ENCODE measurements at places on chromosomes 13 and 19.
A peak's percentile ranks its signal among the peaks of the same experiment; 100 is the strongest.

GRCh38 chr13:40672765-40673397 lies 6.4 kb upstream of the FOXO1 start:
- no peak for DNase-seq

DNA sequence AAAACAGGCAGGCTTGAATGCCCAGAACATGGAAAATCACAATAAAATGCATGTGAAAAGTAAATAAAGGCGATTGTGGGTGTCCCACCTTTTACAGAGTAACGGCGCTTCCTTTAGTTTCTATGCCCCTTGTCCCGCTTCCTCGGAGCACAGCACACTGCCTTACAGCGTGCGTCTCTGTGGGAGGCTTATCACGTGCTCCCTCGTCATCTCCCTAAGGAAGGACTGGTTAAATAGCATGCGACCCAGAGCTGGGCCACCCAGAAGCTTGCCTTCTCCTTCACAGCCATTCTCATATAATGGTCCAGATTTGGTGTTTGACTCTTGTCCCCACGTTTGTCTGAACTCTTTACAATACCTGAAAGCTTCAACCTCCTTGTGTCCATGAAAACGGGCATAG lies 56.6 kb downstream of the LIG4 start:
- DNase-seq = no peak

DNA sequence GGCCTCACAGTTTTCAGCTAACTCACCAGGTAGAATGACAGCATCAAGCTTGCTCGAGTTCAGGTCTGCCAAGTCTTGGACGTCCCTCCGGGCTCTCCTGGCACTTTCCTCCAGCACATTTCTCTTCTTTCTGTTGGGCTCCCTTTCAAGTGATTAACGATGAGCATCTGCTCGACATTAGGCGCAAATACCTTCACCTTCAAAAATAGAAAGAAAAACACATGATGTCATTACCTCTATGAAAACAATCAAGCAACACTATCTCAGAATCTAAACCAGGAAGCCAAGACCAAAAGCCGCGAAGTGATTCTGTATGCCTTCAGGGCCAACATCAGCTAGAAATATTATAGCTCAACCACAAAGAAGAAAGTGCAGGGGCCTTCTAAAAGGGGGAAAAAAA lies 15.4 kb upstream of the CLN5 start:
- no peak for DNase-seq

DNA sequence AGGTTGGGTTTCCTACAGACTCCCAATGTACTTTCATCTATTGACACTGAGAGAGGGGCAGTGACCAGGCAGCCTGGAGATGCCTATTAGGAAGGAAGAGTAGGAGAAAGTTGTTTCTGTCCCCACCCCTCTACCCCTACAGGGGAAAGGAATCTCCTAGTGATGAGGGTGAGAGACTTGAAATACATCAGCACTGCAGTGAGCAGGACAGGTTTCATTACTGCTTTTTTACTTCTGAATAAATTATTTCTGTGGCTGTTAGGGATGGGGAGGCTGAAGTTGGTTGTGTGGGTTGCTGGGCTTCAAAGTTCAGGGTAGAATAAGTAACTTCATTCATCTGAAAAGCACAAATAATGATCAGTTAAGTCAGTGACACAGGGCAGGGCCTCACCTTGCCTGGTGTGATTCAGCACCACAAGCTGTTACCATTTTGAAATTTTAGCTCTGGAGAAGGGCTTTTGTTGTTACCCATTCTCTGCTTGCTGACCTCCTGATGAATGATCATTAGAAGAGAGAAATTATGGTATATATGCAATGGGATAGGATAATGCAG lies 19.3 kb downstream of the CEACAM1 start:
- no peak for DNase-seq

DNA sequence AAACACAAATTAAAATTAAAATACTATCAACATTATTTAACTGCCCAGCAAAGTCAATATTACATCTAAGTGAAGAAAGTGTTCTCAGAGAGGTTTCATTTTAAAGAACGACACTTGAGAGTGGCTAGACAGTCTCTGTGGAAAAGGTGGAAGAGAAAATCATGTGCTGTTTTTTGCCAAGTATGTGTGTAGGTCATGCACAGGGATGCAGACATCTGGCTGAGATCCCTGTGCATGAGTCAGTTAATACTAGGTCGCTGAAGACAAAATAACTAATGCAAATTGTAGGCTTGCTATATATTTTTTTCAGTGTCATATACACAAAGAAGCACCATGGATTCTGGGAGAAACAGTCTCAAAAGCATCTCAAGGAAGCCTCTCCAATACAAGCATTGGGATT lies 44.3 kb upstream of the ENOX1 start:
- no peak for DNase-seq

DNA sequence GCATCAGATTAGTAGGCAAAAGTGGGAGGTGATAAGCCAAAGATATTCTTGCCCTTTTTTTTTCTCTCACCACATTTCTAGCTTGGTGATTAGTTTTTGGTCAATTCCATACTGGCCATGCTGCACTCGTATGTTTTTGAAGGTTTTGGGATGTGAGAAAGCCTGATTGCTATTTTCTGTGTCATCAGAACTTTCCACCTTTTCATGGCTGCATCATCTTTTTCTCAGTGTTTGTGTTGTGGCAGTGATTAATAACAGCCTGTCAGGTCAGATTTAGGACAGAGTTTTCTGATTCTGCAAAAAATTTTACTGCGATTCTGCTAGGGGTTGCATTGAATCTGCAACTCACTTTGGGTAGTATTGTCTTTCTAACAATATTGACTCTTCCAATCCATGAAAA lies 32.9 kb downstream of the PSG1 start:
- DNase-seq = no peak

GRCh38 chr13:27372896-27373295 lies 51.5 kb upstream of the GTF3A start:
- DNase-seq = no peak

DNA sequence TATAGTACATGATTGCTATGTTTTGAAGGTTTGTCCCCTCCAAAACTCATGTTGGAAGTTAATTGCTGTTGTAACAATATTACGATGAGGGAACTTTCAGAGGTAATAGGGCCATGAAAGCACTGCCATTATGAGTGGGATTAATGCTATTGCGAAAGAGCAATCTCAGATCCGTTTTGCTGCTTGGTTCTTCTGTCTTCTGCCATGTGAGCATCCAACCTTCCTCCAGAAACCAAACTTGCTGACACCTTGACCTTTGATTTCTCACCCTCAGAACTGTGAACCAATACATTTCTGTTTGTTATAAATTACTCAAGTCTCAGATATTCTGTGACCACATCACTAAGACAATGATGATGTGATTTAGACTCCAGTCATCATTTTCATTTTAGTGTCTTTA lies 2590.9 kb downstream of the PCDH9 start:
- DNase-seq = no peak

DNA sequence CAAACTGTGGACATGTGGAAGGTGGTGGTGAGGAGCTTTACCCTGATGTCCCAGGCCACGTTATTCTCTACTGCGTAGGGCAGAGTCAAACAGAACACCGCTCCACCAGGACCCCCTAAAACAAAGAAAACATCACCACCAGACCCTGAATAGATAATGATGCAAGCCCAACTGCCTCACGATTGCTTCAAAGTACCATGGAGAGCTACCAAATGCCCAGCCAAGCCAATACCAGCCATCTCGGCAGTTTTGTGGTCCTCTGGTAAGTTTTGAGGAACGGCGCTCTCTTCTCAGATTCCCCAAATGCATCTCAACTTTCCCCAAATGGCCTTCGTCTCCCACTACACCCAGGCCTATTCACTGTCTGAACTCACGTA lies 5.6 kb downstream of the RANBP3 start:
- DNase-seq = no peak

GRCh38 chr13:98774776-98775175 lies 22.3 kb upstream of the SLC15A1 start:
- no peak for DNase-seq

GRCh38 chr13:71522941-71523526 lies 344.0 kb downstream of the DACH1 start:
- no peak for DNase-seq

GRCh38 chr13:85806553-85807175 lies 7.4 kb upstream of the SLITRK6 start:
- DNase-seq = no peak

DNA sequence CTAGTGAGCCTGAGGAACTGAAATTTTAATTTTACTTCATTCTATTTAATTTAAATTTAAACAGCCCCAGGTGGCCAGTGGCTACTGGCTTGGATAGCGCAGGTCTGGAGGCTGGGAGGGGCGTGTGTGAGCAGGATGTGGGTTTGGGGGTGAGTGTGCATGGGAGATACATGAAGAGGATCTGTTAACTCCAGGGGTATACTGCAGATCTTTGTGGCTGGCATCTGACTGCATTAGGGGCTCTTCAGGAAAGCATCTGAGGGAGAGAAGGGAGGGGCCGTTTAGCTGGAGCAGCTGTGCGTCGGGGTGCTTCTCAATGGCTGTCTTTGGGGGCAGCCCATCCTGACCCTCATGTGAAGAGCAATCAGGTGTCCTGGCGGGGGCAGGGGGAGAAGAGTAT lies 6.8 kb downstream of the SHANK1 start:
- DNase-seq = no peak

GRCh38 chr19:48333467-48334384 lies 8.4 kb downstream of the EMP3 start:
- DNase-seq = peak; percentile 37

- no peak for DNase-seq
These were observed 37.2 kb downstream of the STK24 start for GRCh38 chr13:98539666-98540065.

DNA sequence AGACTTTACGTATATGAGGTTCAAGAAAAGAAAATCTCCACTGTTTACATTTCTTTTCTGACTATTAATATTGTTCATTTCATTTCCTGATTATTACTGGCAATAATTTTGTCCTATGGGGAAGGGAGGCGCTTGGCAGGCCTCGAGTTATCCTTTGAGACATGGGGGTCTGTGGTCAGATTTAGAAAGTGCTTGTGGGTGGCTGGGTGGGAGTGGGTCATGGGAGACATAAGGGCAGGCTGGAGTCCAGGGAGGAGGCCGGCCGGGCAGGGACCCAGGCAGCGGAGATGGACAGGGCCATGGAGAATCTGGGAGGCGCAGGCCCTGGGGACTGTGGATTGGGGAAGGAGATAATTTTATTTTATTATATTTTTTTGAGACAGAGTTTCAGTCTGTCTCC lies 40.1 kb downstream of the LTBP4 start:
- DNase-seq = no peak

DNA sequence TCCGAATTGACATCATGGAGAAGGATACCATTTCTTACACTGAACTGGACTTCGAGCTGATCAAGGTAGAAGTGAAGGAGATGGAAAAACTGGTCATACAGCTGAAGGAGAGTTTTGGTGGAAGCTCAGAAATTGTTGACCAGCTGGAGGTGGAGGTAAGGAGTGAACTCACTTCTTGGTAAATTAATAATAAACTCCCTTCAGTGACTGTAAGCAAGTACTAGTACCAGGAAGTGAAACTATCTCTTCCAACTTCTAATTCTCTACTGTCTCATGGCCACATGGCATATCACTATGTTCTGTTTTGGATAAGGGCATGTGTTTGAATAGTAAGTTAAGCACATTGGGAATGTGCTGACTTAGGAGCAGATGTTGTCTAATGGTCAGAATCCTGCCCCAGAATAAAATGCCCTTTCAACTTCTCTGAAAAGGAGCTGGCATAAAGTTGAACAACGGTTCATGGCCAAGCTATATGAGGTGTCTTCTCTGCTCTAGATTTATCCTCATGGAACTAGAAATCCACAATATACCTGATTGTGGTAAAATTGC lies 13.4 kb downstream of the OLFM4 start:
- DNase-seq = no peak

GRCh38 chr19:37348060-37348459 lies 22.8 kb upstream of the ZNF527 start:
- no peak for DNase-seq

GRCh38 chr19:2478278-2478755 lies 2.4 kb downstream of the GADD45B start:
- peak; percentile 51 for DNase-seq

- no peak for DNase-seq
These were observed 17.0 kb downstream of the ALOX5AP start for GRCh38 chr13:30752201-30752797.

- no peak for DNase-seq
These were observed 1145.6 kb upstream of the MIR17HG start for GRCh38 chr13:90201676-90202460.

DNA sequence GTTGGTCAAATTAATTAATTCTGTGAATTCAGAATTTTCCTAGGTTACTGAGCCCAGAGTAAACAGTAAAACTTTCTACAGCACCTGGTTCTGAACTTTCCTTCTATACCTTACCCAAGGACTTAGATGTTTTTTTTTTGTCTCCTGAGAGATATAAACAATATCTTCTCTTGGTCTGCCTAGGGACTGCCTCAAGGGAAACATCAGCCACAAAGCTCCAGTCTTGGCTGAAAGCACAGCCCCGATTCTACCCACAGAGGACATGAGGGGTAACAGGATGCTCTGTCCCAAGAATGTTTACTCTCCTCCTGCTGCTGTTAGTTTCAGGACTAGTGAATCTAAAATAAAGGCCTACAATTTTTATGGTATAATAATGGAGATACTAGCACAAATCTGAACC lies 14.3 kb downstream of the CNMD start:
- no peak for DNase-seq

DNA sequence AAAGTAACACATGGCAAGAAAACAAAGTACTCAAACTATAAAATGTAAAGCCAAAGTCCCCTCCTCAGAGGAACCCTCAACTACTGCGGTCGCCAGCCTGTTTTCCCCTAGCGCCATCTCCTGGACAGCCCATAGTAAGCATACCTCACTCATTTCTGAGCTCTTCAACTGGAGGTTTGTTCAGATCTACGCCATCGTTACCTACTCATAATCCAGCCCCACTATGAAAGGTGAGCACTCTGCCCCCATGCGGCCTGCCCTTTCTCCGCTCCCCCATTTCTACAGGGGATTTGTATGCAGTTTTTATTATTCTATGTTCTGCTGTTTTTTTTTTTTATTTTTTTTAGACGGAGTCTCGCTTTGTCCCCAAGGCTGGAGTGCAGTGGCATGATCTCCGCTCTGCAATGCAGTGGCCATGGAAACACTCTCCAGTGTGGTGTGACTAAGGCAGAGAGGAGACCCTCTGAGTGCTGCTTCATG lies 26.2 kb downstream of the OPA3 start:
- peak; percentile 36 for DNase-seq

- DNase-seq = no peak
These were observed 45.1 kb downstream of the DCLK1 start for GRCh38 chr13:36086117-36086516.

- DNase-seq = no peak
These were observed 4.4 kb downstream of the C13orf46 start for GRCh38 chr13:113969311-113969972.

DNA sequence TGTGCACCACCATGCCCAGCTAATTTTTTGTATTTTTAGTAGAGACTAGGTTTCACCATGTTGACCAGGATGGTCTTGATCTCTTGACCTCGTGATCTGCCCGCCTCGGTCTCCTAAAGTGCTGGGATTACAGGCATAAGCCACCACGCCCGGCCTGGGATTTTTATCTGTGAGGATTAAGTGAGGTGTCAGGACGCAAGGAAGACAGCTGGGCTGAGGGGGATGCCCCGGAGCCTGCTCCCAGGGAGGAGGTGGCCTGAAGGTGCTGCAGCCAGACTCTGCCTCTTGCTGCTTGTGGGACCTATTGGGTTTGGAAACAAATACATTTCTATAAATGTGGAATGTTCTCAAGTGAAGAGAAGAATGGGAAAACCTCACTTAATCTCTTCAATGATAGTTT lies 131.6 kb downstream of the OLFM4 start:
- no peak for DNase-seq
